ENCODE measurements at places on chromosomes 1 and 21. TPM values are rescaled to one million over a fixed set of nuclear protein-coding genes. Genes with fewer than 3 reads are reported as not detected.

Gene RIMS3
- total RNA-seq: 2.2 TPM

Gene CATSPERE
- 0.84 TPM for total RNA-seq

Gene REG4
- not detected for total RNA-seq

Gene CAMK1G
- not detected for total RNA-seq

Gene LAMC2
- total RNA-seq: 11.0 TPM

Gene KIF21B
- 6.1 TPM for total RNA-seq

Gene DLGAP3
- 0.32 TPM for total RNA-seq

Gene CNIH3
- total RNA-seq: 3.2 TPM

Gene C1orf87
- not detected for total RNA-seq

Gene SPATA45
- not detected for total RNA-seq
